ENCODE measurements at places on chromosomes 16 and 17.

DNA sequence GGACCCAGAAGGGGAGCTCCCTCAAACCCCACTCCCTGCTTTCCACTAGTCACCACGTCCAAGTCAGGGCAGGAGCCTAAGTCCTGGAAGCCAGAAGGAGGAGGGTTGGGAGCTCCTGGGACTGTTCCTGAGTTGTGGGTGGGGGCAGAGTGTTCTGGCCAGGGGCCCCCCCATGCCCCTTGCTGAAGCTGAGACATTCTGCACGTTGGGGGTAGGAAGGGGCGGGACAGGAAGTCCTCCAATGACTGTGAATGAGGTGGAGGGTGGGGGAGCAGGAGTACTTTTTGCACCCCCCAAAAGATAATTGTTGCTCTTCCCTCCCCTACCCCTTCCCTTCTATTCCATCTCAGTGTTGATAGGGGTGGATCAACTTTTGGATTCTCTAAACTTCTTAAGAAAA is 21.4 kb upstream of the C17orf113 start:
- DNase-seq, result no peak

DNA sequence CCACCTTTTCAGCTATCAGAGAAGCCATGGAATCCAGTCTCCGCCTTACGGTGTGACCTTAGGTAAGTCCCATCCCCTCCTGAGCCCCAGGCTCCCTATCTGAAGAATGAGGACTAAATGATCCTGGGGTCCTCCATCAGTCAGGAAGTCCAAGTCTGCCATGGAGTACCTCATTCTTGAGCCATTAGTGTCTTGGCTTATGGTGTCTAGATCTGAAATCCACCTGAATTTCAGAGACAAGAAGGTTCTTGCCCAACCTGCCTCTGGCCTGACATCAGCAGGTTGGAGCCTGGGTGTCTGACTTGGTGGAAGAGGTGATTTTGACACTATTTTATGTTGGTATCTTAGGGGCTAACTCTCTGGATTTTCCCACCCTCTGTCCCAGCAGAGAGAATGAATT is 47.1 kb downstream of the CNGB1 start:
- no peak for DNase-seq

GRCh38 chr16:89815639-89816348 is 653 bp downstream of the FANCA start:
- no peak for DNase-seq

DNA sequence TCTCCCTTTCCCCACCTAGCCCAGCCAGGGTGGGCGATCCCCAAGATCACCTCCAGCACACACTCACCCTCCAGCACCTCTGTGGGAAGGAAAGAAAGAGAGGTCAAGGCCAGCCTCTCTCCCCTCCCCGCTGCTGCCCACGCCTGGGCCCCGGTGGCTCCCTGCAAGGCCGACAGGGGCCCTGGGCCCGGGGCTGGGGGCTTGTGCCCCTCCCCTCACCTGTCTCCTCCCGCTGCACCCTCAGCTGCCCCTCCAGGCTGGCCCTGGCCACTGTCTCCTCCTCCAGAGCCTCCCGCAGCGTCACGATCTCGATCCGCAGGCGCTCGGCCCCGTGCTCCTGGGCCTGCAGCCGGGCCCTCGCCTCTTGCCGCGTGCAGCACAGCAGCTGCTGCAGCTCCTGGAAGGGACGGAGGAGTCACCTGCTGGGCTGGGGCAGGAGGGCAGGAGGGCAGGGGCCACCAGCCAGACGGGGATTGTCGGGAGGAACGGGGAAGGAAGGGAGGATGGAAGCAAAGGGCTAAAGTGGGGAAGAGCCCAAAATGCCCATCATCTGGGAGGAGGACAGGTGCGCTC is 19.2 kb downstream of the RABEP2 start:
- DNase-seq, result no peak

- no peak for DNase-seq
Observed at GRCh38 chr17:44281570-44281969, 13.6 kb upstream of the SLC4A1 start.

- no peak for DNase-seq
Observed at GRCh38 chr17:49523706-49524472, 28.8 kb downstream of the NGFR start.

DNA sequence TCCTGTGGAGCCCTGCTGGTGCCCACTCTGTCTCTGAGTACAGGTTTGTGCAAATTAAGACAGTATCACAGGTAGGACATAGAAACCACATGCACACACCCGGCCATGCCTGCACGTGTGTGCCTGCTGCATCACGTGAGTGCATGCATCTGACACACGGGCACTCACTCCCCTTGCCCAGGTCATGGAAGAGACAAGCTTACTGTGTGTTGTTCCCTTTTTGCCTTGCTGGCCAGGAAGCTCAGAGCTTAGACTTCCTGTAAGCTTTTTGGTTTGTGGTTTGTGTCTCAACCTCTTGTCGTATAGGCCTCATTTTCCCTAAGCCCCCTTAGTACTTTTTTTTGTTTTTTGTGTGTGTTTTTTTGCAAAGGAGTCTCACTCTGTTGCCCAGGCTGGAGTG is 25.0 kb downstream of the ZNF469 start:
- DNase-seq, result no peak

DNA sequence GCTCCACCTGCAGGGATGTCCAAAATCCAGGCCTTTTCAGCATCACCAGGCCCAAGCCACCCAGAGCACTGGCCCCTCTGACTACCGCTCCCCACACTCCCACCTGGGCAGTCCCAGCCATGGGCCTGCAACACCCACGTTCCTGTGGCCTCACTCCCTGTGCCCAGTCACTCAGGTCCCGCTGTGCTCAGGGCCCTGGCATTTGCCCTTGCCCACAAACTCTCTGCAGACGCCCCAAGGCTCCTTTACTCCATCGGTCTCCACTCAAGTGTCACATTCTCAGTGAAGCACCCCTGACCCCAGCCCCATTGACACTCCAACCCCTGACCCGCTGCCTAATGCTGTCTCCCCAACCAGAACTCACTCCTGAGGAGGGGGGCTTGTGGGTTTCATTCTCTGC is 23.6 kb downstream of the MPG start:
- DNase-seq, result no peak

GRCh38 chr17:63138713-63139112 is 172.7 kb downstream of the TANC2 start:
- DNase-seq, result peak; percentile 39

GRCh38 chr17:17922070-17922614 is 50.1 kb downstream of the TOM1L2 start:
- DNase-seq, result no peak

- peak; percentile 94 for DNase-seq
Observed at GRCh38 chr17:72465191-72466024, 344.6 kb downstream of the SOX9 start.

- no peak for DNase-seq
Observed at GRCh38 chr17:33202796-33203495, 90.1 kb downstream of the ASIC2 start.
